Activated CD4-positive, alpha-beta T cell treated with anti-CD3 and anti-CD28 coated beads for 36 hours (primary cell): ENCODE measurements at places on chromosomes 2 and 18. TPM values are rescaled to one million over a fixed set of nuclear protein-coding genes. Genes with fewer than 3 reads are reported as not detected.

TMEM247 gene
- not detected for total RNA-seq

GRCh38 chr2:63189026-63189425, 138.4 kb downstream of the OTX1 start:
- DNase-seq, result peak; percentile 17

DNA sequence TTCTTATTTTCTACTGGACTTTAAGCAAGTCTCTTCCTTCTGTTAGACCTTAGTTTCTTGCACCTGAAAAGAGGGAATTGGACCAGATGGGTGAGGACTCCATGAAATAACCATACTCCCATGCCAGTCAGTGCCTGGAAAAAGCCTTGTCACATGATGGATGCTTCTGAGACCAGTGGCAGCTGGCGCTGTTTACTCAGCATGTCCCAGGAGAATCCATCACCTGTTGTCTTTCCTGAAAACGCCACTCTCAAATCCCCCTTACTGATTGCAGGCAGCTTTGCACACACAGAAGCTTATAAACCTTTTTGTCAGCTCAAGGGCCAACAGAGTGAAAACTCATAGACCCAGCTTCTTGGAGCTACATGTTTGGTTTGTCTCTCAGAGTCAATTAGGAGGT, 117.6 kb downstream of the POLE4 start:
- DNase-seq, result no peak

DNA sequence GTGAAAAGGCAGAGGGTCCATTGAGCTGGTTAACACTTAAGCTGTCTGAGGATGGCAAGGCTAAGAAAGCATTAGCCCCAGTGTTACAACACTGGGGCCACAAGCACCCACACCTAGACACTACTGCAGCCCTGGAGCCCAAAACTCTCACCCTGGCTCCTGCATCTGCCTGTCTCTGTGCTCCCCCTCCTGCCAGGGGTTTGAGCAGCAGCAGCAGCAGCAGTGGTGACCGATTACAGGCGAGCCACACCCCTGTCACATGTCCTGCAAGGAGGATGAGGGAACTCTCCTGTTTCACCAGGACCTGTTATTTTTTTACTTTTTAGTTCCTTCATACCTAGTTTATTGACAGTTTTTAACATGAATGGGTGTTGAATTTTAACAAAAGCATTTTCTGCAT, 326.7 kb upstream of the MAP2 start:
- DNase-seq, result no peak

DNA sequence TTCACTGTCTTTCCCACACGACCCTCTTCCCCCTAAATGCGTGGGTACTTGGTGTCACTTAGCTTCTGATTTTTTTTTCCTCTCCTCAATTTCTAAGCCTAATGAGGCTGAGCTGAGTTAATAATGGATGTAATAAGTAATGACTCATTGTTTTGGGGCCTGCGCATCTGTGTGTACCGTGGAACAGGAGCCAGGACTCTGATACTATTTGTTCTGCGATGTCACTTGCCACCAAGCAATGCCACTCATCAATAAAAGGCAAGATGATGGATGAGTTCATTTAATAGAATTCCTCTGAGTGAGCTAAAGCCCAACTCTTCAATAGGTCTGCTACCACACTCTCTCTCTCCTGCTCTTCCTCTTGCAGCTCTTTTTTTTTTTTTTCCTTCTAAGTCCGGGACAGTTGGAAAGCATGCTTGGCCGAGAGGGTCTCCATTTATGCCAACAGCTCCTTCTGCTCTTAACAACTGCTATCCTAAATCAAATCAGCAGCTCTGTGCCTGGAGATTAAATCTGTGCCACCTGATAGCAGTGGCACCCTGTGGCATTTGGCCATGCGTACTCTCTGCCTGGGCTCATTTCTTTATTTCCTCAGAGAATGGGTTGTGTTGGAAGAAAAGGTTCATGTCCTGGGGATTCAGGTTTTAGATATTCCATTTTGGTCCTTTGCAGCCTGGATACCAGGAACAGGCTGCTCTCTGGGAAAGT, 1284.2 kb upstream of the PIK3C3 start:
- DNase-seq, result no peak
